ENCODE measurements at places on chromosomes 7 and 10. TPM values are rescaled to one million over a fixed set of nuclear protein-coding genes. Genes with fewer than 3 reads are reported as not detected.

NXPH1 gene
- not detected for total RNA-seq

LRRC18 gene
- total RNA-seq = not detected

PTPN20 gene
- 2.7 TPM for total RNA-seq

TCAF2 gene
- total RNA-seq = 1.4 TPM

ZNF853 gene
- total RNA-seq = 0.91 TPM

ZNF783 gene
- total RNA-seq = 5.5 TPM

DNA sequence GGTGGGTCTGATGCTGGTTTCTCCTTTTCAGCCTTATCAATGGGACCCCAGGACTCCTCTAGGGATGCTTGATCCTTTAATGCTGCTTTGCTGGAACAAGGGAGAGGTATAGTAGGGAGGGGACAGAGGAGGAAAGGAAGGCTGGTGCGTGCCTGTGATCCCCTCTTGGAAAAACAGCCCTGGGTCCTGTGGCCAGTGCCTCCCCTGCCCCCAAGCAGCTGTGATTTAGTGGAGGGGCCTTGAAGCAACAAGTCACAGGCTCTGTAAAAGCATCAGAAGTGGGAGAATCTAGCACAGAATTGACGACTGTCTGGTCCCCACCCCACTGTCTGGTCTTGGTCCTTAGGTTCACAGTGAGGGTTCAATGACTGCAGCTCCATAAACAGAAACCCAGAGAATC, 237.7 kb downstream of the SKAP2 start:
- H3K27me3 ChIP-seq = no peaks in the 10 kb centered on the region
- no peaks in the 10 kb centered on the region for H3K4me1 ChIP-seq
- no peaks in the 10 kb centered on the region for H3K36me3 ChIP-seq
- H3K27ac ChIP-seq = no peak overlapping the region
- no peak overlapping the region for H3K4me3 ChIP-seq

- no peak overlapping the region for H3K27ac ChIP-seq
- no peak for DNase-seq
- H3K36me3 ChIP-seq = no peaks in the 10 kb centered on the region
- H3K4me3 ChIP-seq = no peak overlapping the region
- H3K27me3 ChIP-seq = no peaks in the 10 kb centered on the region
- peaks cover 7% of the 10 kb centered on the region for H3K4me1 ChIP-seq
These were observed 220.7 kb downstream of the CRPPA start for GRCh38 chr7:16200591-16200990.

DNA sequence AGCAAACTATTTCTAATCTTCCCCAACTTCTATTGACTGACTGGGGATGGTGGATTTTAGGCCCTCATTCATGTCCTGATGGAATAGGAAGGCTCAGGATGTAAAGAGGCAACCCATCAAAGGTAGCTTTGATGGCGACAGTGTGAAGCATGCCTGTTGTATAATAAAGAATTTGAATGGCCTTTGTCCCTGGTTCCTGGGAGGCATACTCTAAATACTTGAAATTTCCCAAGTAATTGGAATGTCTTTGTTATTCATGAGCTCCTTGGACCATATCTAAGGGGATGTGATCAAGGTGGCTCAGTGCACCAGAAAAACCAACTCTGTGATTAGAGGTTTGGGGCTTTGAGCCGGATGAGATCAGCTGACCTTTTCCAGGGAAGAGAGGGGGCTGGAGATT, 264.5 kb upstream of the NEBL start:
- H3K4me1 ChIP-seq = no peaks in the 10 kb centered on the region
- no peak for DNase-seq
- H3K4me3 ChIP-seq = no peak overlapping the region
- H3K27ac ChIP-seq = no peak overlapping the region

- H3K27me3 ChIP-seq = no peaks in the 10 kb centered on the region
- H3K36me3 ChIP-seq = no peaks in the 10 kb centered on the region
- no peaks in the 10 kb centered on the region for H3K4me1 ChIP-seq
- no peak overlapping the region for H3K27ac ChIP-seq
- no peak overlapping the region for H3K4me3 ChIP-seq
These were observed 25.9 kb downstream of the GPRIN2 start for GRCh38 chr10:46530249-46531186.

GRCh38 chr7:98834949-98835348, 34.9 kb downstream of the TMEM130 start:
- no peak for DNase-seq
- no peaks in the 10 kb centered on the region for H3K36me3 ChIP-seq
- H3K4me1 ChIP-seq = no peaks in the 10 kb centered on the region
- H3K4me3 ChIP-seq = no peak overlapping the region
- H3K27ac ChIP-seq = no peak overlapping the region

DNA sequence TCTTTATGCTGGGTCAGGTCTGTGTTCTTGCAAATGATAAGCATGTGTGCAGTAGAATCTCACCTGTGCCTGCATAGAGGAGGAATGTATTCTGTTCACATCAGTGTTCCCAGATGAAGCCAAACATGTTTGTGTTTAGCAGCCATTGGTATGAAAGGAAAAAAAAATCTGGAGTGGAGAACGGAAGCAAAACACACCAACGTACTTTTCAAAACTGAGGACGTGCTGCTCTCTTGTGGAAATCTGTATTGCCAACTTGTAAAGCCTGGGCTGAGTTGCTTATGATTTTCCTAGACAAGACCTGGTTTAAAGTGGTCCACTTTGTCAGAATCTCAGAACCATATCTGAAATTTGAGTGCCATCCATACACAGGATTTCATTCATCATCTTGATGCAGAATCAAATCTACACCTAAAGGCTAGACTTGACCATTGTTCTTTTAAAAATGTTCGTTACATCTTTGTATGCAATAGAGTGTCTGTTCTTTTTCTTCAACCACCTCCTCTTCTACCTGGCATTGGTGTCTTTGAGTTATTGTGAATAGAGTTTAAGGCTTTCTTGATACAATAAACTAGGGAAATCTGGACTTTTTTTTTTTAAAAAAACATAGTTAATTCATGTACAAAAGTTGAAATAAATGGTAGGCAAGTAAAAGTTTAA, 367.7 kb downstream of the PHF14 start:
- H3K36me3 ChIP-seq = no peaks in the 10 kb centered on the region
- no peaks in the 10 kb centered on the region for H3K27me3 ChIP-seq
- H3K4me1 ChIP-seq = no peaks in the 10 kb centered on the region
- no peak for DNase-seq
- H3K4me3 ChIP-seq = no peak overlapping the region
- H3K27ac ChIP-seq = no peak overlapping the region

- no peak for DNase-seq
- H3K27ac ChIP-seq = no peak overlapping the region
- H3K4me3 ChIP-seq = no peak overlapping the region
- H3K36me3 ChIP-seq = no peaks in the 10 kb centered on the region
These were observed 547.5 kb downstream of the GALNT17 start for GRCh38 chr7:71679480-71679879.

DNA sequence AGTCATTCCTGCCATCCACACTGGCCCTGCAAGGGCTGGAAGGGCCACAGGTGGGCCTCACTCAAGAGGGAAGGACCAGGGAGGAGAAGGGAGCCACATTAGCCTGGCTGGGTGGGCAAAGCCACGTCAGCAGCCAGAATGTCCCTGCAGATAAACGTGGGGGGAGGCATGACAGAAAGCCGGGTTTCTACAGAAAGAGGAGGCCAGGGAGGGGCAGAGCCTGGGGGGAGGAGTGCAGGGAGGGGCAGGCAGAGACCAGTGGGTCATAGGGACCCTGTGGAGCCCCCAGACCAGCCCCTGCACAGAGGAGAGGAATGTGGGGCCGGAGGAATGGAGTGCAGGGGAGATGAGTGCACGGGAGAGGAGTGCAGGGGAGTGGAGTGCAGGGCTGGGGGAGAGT, 590.2 kb downstream of the PTPRN2 start:
- no peak overlapping the region for H3K4me3 ChIP-seq
- no peaks in the 10 kb centered on the region for H3K4me1 ChIP-seq
- DNase-seq = no peak
- H3K27ac ChIP-seq = no peak overlapping the region

DNA sequence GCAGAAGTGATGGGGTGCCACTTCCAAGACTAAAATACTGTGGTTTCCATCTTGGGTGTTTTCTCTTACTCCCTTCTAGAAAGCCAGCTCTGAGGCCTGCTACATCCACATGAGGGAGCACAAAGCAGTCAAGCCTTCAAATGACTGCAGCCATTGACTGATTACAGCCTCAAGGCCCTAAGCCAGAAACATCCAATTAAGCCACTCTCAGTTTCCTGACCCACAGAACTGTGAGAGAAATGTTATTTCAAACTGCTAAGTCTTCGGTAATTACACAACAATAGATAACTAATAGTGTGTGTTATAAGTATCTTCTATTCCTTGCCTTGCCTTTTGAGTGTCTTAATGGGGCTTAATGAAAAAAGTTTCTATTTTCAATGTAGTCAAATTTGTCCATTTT, 24.8 kb downstream of the BRAF start:
- H3K27ac ChIP-seq = no peak overlapping the region
- no peaks in the 10 kb centered on the region for H3K27me3 ChIP-seq
- no peak for DNase-seq

DNA sequence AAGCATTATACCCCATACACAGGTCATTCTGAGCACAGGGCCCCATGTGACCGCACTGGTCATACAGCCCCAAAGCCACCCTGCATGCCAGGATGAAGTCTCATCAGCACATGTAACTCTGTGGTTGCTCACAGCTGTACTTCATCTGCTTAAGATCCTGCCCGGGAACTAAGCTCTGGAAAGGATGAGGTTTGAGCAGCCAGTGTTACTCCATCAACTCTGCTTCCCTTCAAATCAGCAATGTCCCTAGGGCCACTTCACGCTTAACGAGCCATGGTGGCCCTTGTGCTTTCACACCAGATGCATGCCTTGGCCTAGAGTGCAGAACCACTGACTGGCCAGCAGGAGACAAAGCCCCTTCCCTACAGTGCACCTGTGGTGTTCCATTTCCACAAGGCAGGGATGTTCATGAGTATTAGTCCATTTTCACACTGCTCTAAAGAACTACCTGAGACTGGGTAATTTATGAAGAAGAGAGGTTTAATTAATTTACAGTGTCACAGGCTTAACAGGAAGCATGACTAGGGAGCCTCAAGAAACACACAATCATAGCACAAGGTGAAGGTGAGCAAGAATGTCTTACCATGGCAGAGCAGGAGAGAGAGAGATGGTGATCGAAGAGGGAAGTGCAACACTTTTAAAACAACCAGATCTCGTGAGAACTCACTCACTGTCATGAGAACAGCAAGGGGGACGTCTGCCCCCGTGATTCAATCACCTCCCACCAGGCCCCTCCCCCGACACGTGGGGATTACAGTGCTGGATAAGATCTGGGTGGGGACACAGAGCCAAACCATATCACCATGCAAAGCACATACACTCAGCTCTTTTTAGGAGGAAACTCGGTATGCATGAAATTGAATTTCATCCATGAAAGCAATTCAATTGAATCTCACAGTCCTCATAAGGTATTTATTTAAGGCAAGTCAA, 149.0 kb upstream of the CDCA7L start:
- no peak for DNase-seq
- no peak overlapping the region for H3K27ac ChIP-seq
- H3K36me3 ChIP-seq = no peaks in the 10 kb centered on the region
- no peaks in the 10 kb centered on the region for H3K27me3 ChIP-seq
- no peaks in the 10 kb centered on the region for H3K4me1 ChIP-seq

DNA sequence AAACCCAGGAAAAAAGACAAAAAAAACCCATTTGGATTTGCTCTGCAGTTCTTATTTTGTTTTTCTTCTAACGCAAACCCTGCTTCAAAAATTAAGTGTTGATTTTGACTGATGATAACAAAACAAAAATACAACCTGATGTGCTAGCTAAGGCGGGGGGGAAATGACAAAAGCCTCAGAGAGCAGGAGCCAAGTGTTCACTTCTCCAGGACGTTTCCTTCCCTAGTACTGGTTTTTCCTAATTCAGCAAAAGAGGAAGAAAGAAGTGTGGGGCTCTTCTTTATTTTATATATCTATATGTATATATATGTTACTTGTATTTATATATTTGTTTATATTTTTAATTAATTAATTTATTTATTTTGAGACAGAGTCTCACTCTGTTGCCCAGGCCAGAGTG, 28.0 kb downstream of the SNX10 start:
- H3K4me1 ChIP-seq = no peaks in the 10 kb centered on the region
- no peak overlapping the region for H3K4me3 ChIP-seq
- H3K27me3 ChIP-seq = no peaks in the 10 kb centered on the region
- no peaks in the 10 kb centered on the region for H3K36me3 ChIP-seq

DNA sequence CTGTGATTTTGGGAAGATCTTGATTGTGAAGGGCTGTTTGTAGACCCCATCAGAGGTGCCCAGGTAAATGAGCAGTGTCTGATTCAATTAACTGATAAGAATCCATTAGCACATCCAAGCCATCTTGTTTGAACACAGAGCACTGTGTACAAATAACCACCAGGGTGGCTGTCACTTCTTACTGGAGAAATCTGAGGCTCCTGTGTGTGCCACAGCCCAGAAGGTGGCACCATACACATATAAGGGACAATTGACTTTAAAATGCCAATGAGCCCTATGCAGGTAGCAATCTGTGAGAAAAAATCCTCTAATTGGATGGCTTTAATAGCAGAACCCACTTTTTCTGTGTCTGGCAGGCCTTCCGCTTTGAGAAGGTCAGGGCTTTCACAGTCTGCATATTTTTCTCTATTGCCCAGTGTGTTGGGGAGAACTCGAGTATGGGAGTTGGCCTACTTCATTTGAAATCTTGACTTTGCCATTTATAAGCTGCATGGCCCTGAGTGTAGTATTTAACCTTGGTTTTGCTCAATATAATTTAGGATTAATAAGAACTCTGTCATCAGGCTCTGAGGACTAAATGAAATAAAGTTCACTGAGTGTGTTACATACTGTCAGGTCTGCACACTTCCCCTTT, 517.4 kb downstream of the CCSER2 start:
- DNase-seq = no peak
- H3K27me3 ChIP-seq = no peaks in the 10 kb centered on the region
- H3K36me3 ChIP-seq = no peaks in the 10 kb centered on the region
- no peak overlapping the region for H3K4me3 ChIP-seq

DNA sequence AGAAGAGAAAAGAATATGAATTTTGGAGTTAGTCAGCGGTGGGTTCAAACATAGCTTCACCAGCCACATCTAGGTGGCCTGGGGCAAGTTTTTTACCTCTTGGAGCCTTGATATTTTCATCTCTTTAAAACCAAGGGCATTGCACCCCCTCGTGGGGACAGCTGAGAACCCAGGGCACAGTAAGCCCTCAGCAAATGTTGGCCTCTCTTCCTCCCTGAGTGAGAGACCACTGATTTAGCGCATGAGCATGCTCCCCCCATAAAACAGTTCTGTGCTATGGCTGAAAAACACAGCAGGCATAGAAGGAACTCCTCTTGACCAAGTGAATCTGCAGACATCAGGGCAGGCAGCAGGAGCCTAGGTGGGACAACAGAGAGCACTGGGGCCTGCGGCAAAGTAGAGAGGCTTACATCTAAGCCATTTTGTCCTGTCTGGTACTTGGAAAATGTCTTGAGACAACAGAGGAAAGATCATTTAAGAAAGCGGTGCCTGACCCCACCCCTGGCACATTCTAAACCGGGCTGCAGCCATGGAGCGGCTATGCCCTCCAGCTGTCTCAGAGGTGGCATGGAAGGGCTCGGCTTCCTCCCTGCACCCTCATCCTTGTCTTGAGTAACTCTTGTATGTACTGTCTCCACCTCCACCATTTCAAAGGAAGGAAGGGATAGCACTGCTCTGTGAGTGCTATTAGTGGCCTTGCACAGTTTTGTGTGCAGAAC, 94.7 kb downstream of the ARHGAP22 start:
- DNase-seq = peak; percentile 12
- no peaks in the 10 kb centered on the region for H3K4me1 ChIP-seq
- no peak overlapping the region for H3K27ac ChIP-seq
- no peak overlapping the region for H3K4me3 ChIP-seq
- H3K27me3 ChIP-seq = no peaks in the 10 kb centered on the region
